ENCODE measurements at places on chromosomes 1 and 21.

DNA sequence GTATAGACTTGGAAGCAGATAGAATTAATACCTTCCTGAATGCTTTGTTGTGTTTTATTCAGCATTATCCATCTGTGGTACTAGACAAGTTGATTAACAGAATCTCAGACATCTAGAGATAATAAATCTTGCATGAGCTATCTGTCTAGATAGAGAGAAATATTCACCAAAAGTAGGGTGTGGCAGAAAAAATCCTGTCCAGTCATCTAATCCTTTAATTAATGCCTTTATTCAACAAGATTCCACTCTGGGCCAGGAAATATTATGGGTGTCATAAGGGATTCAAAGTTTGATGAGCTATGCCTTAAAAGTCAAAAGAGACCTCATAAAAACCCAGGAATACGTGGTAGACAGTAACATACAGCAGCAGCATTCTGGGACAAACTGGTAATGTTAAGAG is 601.2 kb downstream of the LMO4 start:
- no peaks in the 10 kb centered on the region for H3K36me3 ChIP-seq
- no peak for DNase-seq
- no peaks in the 10 kb centered on the region for H3K27me3 ChIP-seq
- no peak overlapping the region for H3K27ac ChIP-seq

GRCh38 chr1:151759241-151759640 is 4.1 kb downstream of the MRPL9 start:
- peaks cover 6% of the 10 kb centered on the region for H3K4me1 ChIP-seq
- peaks cover 23% of the 10 kb centered on the region for H3K36me3 ChIP-seq
- H3K4me3 ChIP-seq: no peak overlapping the region

GRCh38 chr1:64986903-64987871 is 20.8 kb upstream of the JAK1 start:
- H3K36me3 ChIP-seq: no peaks in the 10 kb centered on the region
- DNase-seq: peak; percentile 37
- H3K27me3 ChIP-seq: no peaks in the 10 kb centered on the region
- no peak overlapping the region for H3K27ac ChIP-seq

- no peak overlapping the region for H3K27ac ChIP-seq
- H3K4me3 ChIP-seq: no peak overlapping the region
- H3K27me3 ChIP-seq: no peaks in the 10 kb centered on the region
- H3K4me1 ChIP-seq: peaks cover 14% of the 10 kb centered on the region
Observed at GRCh38 chr1:170729225-170730002, 65.5 kb downstream of the PRRX1 start.

- no peak overlapping the region for H3K27ac ChIP-seq
- H3K4me3 ChIP-seq: no peak overlapping the region
- DNase-seq: no peak
- no peaks in the 10 kb centered on the region for H3K27me3 ChIP-seq
- H3K4me1 ChIP-seq: peaks cover 19% of the 10 kb centered on the region
Observed at GRCh38 chr21:46456750-46457149, 1.9 kb upstream of the DIP2A start.

- DNase-seq: no peak
- no peaks in the 10 kb centered on the region for H3K4me1 ChIP-seq
- no peak overlapping the region for H3K27ac ChIP-seq
- no peak overlapping the region for H3K4me3 ChIP-seq
- no peaks in the 10 kb centered on the region for H3K27me3 ChIP-seq
- H3K36me3 ChIP-seq: no peaks in the 10 kb centered on the region
Observed at GRCh38 chr1:232648316-232648715, 18.4 kb upstream of the SIPA1L2 start.

DNA sequence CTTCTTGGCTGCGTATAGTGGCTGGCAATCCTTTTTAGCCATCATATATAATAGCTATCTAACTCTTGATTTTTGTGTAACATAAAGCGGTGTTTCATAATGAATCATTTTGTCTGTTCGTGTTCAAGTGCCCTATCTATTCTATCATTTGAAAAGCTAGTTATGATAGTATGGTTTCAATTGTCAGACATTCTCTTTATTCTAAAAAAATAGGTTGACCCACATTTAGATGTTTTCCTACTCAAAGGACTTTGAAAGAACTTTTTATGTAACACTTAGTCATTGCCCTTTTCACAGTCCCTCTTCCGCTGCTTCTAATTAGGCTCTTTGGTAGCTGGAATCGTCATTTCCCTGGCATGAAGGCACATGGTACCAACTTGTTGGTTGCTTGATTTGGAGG is 272.2 kb upstream of the B3GALT2 start:
- H3K36me3 ChIP-seq: no peaks in the 10 kb centered on the region
- H3K27me3 ChIP-seq: no peaks in the 10 kb centered on the region
- DNase-seq: no peak

- no peaks in the 10 kb centered on the region for H3K27me3 ChIP-seq
- no peak overlapping the region for H3K27ac ChIP-seq
- H3K4me1 ChIP-seq: no peaks in the 10 kb centered on the region
Observed at GRCh38 chr21:36784947-36785346, 86.0 kb downstream of the SIM2 start.

DNA sequence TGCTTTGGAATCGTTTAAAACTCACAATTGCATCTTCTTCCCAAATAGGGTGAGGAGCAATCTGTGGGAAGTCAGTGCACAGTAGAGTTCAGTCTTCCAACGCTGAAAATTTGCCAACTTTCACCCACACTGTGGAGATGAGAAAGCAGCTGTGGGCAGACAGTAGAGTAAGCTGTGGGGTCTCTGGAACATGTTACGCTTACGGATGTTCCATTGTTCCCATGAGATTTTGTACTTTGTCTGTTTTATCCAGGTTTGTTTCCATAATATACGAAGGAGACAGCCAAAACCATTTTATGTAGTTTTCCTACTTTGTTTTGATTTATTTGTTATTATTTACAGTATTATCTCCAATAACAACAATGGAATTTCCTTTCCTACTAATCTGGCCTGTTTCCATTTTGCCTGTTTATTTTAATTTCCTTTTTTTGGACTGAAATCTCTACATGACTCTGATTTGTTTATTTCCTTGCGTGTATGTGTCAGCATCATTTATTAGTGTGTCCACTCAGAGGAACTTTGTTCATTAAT is 65.1 kb upstream of the RGL1 start:
- DNase-seq: no peak
- H3K27ac ChIP-seq: no peak overlapping the region
- no peaks in the 10 kb centered on the region for H3K36me3 ChIP-seq
- no peaks in the 10 kb centered on the region for H3K27me3 ChIP-seq
- no peak overlapping the region for H3K4me3 ChIP-seq
- peaks cover 3% of the 10 kb centered on the region for H3K4me1 ChIP-seq

DNA sequence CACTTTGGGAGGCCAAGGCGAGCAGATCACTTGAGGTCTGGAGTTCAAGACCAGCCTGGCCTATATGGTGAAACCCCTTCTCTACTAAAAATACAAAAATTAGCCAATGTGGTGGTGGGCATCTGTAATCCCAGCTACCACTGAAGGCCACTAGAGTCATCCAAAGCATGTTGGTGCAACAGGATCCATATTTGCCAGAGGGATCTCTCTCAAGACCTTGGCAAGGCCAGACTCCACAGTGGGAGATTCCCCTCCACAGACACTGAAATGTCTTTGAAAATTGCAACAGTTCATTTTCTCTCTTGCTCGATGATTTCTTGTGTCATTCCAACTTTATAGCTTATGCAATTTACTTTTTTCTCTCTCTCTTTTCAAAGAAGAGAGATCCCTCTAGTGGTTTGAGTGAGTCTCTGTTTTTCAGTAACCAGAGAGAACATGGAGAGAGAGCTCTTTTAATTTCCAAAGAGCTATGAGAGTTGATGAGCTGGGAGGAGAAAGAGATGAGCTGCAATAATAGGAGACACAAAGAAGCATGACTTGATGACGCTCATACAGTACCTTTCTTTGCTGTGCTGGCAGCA is 176.8 kb upstream of the USP25 start:
- no peaks in the 10 kb centered on the region for H3K4me1 ChIP-seq
- H3K36me3 ChIP-seq: no peaks in the 10 kb centered on the region
- H3K4me3 ChIP-seq: no peak overlapping the region
- H3K27ac ChIP-seq: no peak overlapping the region

GRCh38 chr1:182627622-182628021 is 23.4 kb upstream of the RGS16 start:
- no peaks in the 10 kb centered on the region for H3K27me3 ChIP-seq
- no peaks in the 10 kb centered on the region for H3K36me3 ChIP-seq
- no peak overlapping the region for H3K4me3 ChIP-seq
- DNase-seq: no peak

GRCh38 chr1:77279929-77280328 is 1.9 kb upstream of the AK5 start:
- no peak for DNase-seq
- peaks cover 17% of the 10 kb centered on the region for H3K4me1 ChIP-seq

GRCh38 chr1:164647211-164647610 is 88.2 kb downstream of the PBX1 start:
- H3K27ac ChIP-seq: no peak overlapping the region
- H3K4me3 ChIP-seq: no peak overlapping the region
- H3K4me1 ChIP-seq: peaks cover 23% of the 10 kb centered on the region
- no peak for DNase-seq
- no peaks in the 10 kb centered on the region for H3K27me3 ChIP-seq

- no peaks in the 10 kb centered on the region for H3K36me3 ChIP-seq
- no peaks in the 10 kb centered on the region for H3K4me1 ChIP-seq
- H3K4me3 ChIP-seq: no peak overlapping the region
- no peaks in the 10 kb centered on the region for H3K27me3 ChIP-seq
- DNase-seq: no peak
Observed at GRCh38 chr1:199472018-199472417, 555.5 kb upstream of the NR5A2 start.

DNA sequence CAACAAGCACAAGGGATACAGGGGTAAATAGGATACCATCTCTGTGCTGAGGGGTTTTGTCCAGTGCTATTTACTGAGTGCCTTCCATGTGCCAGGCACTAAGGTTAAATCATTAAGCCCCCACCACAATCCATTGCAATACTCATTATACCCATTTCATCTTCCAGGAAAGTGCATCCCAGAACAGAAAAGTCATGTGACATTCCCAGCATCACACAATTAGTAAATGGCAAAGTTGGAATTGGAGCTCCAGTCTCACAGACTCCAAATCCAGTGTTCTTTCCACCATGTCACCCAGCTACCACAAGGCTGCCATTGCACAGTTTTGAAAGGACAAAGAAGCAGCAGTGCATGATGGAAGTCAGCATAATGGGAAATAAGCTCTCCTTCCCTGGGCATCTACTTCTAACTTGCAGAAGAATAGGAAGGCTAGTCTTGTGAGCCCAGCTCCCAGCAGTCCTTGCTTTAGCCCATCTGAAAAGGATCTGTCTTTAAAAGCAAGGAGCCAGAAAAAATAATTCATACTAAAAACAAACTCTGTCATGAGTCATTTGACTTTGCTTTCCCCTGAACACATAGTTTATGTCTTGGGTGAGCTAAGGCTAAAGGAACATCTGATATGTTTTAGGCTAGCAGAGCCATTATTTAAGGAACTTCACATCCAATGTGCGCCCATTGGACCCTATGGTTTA is 111.4 kb upstream of the HOOK1 start:
- H3K27me3 ChIP-seq: no peaks in the 10 kb centered on the region
- H3K4me3 ChIP-seq: no peak overlapping the region
- no peak overlapping the region for H3K27ac ChIP-seq
- no peak for DNase-seq
- H3K4me1 ChIP-seq: peaks cover 4% of the 10 kb centered on the region

GRCh38 chr1:226491093-226491850 is 57.3 kb upstream of the STUM start:
- no peaks in the 10 kb centered on the region for H3K4me1 ChIP-seq
- no peak for DNase-seq
- no peaks in the 10 kb centered on the region for H3K36me3 ChIP-seq
- no peaks in the 10 kb centered on the region for H3K27me3 ChIP-seq
- H3K27ac ChIP-seq: no peak overlapping the region

- H3K27me3 ChIP-seq: no peaks in the 10 kb centered on the region
- no peak for DNase-seq
- no peak overlapping the region for H3K27ac ChIP-seq
- H3K36me3 ChIP-seq: peaks cover 8% of the 10 kb centered on the region
- H3K4me1 ChIP-seq: no peaks in the 10 kb centered on the region
Observed at GRCh38 chr1:224377676-224378006, 21.0 kb downstream of the CNIH4 start.
